NCI-H1105 (cell line): ENCODE measurements at places on chromosomes 4 and X.

DNA sequence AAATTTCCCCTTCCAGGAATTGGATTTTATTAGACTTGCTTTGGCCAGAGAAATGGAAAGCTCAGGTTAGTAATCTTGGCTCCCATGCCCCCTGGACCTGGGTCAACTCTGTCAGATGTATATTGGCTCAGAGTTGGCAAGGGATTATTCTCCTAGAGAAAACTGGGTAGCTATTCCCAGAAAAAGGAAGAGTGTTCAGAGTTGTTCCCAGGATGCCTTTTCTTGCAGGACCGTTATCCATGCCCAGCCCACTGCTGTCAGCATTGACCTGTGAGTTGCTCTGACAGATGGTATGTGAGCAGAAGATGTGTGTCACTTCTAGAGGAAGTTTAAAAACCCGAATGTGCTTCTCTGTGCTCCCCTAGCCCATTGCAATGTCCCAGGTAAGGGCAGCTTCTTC is 509.9 kb upstream of the ZFP42 start:
- no peak for DNase-seq

DNA sequence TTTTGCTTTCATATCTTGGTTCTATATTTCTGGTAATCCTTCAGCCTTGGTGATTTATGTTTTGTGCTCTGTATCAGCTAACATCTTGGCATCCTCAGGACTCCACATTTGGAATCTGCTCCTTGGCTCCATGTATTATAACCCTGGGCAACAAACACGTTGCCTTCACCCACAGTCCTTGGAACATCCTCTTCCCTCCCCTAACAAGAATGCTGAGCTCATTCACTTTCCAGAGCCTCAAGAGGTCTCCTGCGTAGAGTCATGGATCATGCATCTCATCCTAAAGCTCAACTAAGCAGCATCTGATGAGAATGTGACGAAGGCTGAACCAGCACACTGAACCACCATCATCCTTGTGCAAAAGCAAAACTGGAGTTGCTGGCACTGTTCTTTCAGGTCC is 60.5 kb upstream of the C1GALT1C1 start:
- no peak for DNase-seq

- DNase-seq, result no peak
Measured at GRCh38 chrX:7704205-7704604, 138.8 kb upstream of the VCX start.

GRCh38 chr4:81343046-81343445 is 128.0 kb upstream of the PRKG2 start:
- no peak for DNase-seq

- DNase-seq, result no peak
Measured at GRCh38 chr4:40388239-40388638, 53.1 kb downstream of the CHRNA9 start.

DNA sequence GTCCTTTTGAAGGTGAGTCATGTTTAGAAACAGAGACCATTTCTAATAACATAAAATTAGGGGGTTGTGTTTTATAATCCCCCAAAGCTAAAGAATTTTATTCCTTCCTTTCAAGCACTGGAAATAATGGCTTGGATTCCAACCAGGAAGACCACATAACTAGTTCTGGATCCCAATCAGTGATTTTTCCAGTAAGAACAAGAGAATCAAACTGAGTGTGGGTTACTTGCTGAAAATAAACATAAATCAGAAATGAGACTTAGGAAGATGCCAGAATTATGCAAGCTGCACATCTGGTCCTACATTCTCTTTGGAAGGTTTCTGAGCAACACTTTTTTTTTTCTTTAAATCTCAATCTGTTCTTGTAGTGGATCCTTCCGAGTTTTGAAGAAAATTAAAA is 76.3 kb downstream of the SOWAHB start:
- no peak for DNase-seq

- no peak for DNase-seq
Measured at GRCh38 chrX:113470166-113470565, 629.5 kb upstream of the AMOT start.

DNA sequence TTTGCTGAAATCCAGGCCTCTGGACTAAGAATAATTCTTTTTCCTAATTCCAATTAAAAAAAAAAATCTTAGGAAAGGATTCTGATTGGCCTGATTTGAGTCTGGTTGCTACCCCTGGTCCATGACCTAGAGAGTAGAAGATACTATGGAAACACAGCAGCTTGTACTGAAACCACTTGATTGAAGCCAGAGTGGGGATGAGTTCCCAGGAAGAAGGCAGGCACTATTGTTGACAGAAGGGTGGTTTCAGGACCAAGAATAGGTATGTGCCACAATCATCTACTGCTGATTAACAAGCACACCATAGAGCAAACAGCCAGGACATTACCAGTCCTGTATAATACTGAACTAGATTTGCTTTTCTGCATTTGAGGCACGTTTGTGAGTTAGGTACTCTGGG is 29.6 kb downstream of the STX18 start:
- DNase-seq, result no peak

DNA sequence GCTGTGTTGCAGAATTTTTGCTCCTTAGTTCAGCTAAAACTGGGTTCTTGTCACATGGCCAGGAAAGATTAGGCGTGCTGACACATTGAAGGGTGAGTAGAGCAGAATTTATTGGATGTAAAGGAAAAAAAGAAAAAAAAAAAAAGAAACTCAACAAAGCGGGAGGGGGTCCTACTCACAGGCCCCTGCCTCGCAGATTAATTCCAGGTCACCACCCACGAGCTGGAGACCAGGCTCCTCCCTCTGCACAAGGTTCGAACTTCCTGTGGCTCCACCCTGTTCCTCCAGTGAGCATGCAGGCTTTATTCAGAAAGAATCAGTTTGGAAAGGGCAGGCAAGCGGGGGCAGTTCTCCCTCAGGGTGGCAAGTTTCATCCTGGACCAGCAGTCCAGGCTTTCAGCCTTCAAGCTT is 17.1 kb downstream of the MGST2 start:
- DNase-seq, result no peak

- DNase-seq, result no peak
Measured at GRCh38 chr4:109163493-109163892, 139.0 kb downstream of the COL25A1 start.

GRCh38 chrX:24859211-24859841 is 156.4 kb downstream of the ARX start:
- no peak for DNase-seq

- no peak for DNase-seq
Measured at GRCh38 chrX:134933248-134933647, 57.5 kb upstream of the SMIM10 start.

- DNase-seq, result no peak
Measured at GRCh38 chr4:6281436-6282313, 12.0 kb downstream of the WFS1 start.

DNA sequence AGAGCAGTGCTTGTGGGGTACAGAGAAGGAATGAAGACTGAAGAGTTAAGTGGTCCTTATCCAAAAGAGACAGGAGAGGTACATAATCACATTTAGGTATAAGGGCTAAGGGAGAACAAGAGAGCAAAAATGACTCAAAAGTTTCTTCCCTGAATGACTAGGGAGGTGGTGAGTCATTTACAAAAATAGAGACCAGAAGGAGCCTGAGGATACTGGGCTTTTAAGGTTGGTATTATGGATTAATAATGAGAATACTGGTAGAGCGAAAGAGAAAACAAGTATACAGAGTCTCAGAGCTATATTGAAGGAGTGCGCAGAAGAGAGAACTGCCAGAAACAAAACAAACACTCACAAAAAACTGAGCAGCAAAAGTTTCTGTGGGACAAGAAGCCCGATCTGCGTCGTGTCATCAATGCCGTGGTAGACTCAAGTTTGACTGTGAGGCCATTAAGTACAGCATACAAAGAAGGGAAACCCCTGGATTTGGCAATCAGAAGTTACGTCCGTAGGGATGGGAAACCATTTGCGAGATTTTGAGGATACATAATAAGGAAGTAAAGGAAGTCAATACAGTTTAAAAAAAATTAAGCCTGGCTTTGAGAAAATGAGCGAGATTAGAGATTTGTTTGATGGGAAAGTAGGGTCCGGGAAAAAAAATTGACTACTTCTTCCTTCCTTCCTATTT is 129.1 kb upstream of the STIM2 start:
- no peak for DNase-seq

GRCh38 chrX:65600106-65600505 is 65.5 kb upstream of the LAS1L start:
- DNase-seq, result no peak

- DNase-seq, result no peak
Measured at GRCh38 chr4:60724623-60725022, 475.5 kb upstream of the ADGRL3 start.

GRCh38 chrX:29561417-29561816 is 653.9 kb upstream of the MAGEB2 start:
- DNase-seq, result no peak

DNA sequence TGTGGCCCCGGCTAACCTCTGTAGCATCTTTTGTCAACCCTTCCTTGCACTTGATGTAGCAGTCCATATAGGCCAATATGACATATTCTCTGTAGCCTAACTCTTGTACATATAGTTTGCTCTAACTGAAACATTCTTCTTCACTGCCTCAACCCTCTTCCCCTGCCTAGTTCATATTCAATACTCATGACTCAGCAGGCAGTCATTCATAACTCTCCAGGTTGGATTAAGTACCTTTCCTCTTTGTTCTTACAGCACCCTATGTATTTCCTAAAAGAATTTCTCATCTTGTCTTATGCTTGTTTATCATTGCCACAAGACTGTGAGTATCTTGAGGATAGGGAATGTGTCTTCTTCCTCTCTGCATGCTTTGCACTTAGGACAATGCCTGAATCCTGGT is 76.9 kb downstream of the TMLHE start:
- no peak for DNase-seq

GRCh38 chr4:185534866-185535611 is at the start of gene PDLIM3:
PDLIM3 (minus strand) TSS chr4:185535507; CDS start chr4:185535434, 73 bp downstream.
- no peak for DNase-seq

DNA sequence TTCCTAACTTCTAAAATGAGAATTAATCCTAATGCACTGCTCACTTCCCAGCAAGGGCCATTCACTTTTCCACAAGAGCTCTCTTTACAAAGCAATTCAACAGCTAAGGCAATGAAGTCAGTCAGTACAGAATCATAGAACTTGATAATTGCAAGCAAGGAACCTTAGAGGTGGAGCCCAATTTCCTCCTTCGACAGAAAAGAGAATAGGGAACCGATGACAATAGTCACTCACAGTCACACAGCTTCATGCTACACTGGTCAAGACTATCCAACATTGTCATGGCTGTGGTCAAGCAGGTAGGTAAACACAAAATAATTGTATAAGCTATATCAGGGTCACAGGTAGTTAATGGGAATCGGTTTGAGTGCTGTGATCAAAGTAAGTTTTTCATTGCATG is 90.0 kb downstream of the ELOVL6 start:
- no peak for DNase-seq

- DNase-seq, result peak; percentile 92
Measured at GRCh38 chrX:14029425-14030173, at the start of gene GEMIN8. GEMIN8 (minus strand) TSS chrX:14029892; CDS start chrX:14021478, 8,414 bp downstream.

GRCh38 chr4:168212656-168213055 is 105.9 kb downstream of the DDX60 start:
- DNase-seq, result no peak

GRCh38 chrX:41875142-41875541 is 48.2 kb downstream of the CASK start:
- no peak for DNase-seq

GRCh38 chr4:111360906-111361305 is 738.0 kb upstream of the PITX2 start:
- no peak for DNase-seq

GRCh38 chrX:12581546-12581945 is 209.7 kb upstream of the PRPS2 start:
- no peak for DNase-seq

DNA sequence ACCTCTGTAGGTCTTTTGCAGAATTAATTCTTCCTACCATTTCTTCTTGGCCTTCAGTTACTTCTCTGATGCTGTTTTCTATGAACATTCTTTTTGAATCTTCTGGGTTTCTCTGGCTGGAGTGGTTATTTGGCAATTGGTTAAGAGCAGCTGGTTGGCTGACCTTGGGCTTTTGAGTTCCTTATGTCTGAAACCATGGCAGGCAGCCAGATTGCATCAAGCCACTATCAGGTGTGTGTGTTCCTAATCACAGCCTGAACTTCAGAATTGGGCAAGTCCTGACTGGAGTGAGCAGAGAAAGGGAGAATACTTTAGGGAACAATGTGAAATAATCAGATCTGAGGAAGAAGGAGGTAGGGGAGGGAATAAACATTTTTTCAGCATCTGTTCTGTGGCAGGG is 90.2 kb downstream of the ARHGAP10 start:
- DNase-seq, result peak; percentile 70

DNA sequence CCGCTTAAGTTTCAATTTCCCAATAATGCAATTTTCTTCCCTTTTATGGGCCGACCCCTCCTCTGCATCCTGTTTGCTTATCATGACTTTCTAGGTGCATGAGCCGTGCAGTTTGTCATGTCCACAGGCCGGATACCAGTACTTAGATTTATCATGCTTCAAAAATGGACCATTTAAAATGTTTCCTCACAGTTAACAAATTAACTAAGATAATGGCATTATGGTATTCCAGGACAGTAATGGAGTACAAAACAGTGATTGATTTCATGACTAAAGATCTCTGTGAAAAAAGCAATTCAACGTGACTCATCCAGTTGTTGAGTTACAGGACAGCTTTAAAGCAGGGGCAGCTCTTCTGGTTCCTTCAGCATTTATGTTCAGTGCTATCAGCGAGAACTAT is 23.0 kb downstream of the SNX25 start:
- no peak for DNase-seq

GRCh38 chrX:3075959-3076358 is 34.7 kb downstream of the ARSF start:
- DNase-seq, result no peak

DNA sequence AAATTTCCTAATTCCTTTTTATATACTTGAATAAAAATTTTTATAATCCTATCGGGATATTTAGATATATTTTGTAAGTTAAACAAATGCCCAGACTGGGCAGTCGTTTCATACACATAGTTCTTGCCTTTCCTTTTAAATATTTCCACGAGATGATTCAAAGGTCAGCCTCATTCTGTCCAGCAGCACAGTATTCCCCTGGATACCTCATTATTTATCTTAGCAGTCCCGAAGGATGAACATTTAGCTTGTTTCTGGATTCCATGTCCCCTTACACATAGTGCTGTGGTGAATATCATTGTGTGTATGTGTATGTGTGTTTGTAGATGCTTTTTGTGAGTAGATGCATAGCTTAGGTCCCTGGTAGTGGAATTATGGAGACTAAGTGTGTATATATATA is 38.3 kb downstream of the RAPGEF2 start:
- DNase-seq, result no peak

DNA sequence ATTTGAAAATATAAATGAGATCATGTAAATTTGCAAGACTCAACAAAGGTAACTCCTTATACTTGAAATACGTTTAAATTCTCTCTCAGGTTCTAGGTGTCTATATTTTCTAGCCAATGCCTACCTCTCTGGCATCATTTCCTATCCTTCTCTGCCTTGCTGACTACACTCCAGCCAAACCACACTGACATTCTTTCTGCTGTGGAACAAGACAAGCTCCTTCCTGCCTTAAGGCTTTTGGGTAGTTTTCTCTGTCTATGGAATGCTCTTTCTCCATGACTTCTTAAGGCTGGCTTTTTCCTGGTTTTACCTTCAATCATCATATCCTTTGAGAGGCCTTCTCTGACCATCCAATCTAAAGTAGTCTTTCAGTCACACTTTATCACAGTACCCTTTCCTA is 201.0 kb downstream of the SPRY1 start:
- no peak for DNase-seq

GRCh38 chr4:62448911-62449310 is 1248.8 kb downstream of the ADGRL3 start:
- no peak for DNase-seq

GRCh38 chrX:24805201-24805600 is 111.5 kb downstream of the POLA1 start:
- no peak for DNase-seq

- DNase-seq, result no peak
Measured at GRCh38 chr4:3009422-3009821, 46.1 kb downstream of the GRK4 start.

GRCh38 chr4:132180020-132180427 is 969.1 kb upstream of the PCDH10 start:
- DNase-seq, result no peak
